ENCODE measurements at places on chromosomes 16 and 17.

- DNase-seq: no peak
These were observed 13.4 kb upstream of the CD300A start for GRCh38 chr17:74452841-74453661.

DNA sequence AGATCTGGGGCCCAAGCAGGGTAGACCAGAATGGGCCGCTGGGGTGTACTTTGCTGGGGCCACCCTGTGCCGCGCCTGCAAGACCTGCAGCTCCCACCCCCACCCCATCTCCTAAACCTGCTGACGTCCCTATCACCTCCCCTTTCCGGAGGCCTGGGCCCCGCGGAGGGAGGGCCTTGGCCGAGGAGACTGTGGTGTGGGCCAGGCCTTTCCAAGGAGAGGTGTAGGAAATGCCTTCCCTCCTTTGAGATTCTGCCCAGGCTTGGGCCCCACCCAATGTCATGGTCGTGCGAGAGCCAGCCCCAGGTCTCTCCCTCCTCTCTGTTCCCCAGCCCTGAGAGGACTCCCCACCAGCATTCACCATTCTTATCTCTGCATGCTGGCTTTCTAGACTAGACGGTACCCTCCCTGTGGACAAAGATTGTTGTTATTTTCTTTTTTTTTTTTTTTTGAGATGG lies 3.9 kb upstream of the WFIKKN2 start:
- DNase-seq: no peak

DNA sequence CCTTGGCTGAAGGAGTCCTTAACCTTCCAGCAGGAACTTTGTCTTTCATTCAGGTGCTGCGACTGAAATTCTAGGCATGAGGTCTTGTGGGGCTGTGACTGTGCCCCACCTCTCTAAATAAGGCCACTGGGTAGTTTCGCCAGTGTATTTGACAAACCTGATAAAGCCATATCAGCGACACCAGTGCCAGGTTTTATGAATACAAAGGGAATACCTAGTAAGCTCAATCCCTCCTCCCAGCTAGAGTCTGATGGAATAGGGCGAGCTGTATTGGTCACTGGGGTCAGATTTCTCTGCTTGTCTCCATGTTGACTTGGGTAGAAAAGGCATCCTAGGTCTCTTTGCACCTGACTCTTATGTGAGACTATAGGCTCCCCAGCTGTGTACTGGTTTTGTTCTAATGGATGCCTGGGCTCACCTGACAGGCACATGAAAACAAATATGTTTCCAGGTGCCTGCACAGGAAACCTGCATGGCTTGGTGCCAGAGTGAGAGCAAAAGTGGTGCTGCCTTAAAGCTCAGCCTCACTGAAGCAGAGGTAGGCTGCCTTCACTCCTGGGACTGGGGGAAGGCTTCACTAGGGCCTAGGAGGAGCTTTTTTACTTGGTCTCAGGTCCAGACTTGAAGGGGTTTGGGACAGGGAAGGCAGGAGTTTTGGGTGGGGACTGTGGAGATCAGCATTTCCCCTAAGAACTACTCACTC lies 8.3 kb downstream of the SLC7A6 start:
- no peak for DNase-seq

- DNase-seq: peak; percentile 17
These were observed 31.2 kb downstream of the TMEM238L start for GRCh38 chr17:10772425-10773380.

- DNase-seq: no peak
These were observed 151.9 kb downstream of the MSI2 start for GRCh38 chr17:57408071-57408811.
